Fibroblast of skin of right quadriceps (primary cell): ENCODE measurements at places on chromosomes 16 and 17.

DNA sequence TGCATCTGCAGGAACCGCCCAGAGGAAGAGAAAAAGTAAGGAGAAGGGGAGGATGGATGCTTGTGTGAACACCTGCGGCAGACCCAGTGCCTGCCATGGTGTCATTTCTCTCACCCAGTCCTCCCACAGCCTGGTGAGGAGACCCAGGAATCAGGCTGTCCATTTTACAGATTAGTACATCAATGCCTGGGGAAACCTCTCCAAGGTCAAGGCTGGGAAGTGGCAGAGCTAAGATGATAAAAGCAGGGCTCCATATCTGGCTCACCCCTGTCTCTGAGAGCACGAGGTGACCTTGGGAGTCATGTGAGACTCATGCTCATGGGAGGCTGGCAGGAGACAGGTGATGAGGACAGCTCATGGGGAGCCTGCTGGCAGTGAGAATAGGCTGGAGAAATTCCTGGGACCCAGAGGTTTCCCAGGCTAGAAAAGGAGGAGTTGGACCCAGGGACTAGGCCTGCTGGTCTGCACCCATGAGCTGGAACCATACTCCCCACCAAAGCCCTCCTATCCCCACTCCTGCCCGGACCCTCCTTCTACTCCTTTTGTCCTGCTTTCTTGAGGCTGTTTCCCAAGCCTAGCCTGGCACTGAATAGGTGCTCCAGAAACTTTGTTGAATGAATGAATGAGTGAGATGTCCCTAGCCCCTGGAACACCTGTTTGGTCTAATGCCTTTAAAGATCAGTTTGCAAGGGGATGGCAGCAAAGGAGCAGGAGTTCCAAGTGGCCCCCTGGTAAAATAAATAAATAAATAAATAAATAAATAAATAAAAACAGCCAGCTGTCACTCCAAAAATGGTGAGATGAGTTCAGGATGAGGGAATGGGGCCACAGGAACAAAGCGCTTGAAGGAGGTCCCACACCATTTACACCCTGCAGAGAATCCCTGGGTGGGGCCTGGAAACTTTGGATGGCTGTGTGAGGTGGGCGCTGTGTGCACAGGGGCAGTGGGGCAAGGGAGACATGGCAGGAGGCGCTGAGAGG is 1.6 kb downstream of the ZNF629 start:
- DNase-seq = no peak

DNA sequence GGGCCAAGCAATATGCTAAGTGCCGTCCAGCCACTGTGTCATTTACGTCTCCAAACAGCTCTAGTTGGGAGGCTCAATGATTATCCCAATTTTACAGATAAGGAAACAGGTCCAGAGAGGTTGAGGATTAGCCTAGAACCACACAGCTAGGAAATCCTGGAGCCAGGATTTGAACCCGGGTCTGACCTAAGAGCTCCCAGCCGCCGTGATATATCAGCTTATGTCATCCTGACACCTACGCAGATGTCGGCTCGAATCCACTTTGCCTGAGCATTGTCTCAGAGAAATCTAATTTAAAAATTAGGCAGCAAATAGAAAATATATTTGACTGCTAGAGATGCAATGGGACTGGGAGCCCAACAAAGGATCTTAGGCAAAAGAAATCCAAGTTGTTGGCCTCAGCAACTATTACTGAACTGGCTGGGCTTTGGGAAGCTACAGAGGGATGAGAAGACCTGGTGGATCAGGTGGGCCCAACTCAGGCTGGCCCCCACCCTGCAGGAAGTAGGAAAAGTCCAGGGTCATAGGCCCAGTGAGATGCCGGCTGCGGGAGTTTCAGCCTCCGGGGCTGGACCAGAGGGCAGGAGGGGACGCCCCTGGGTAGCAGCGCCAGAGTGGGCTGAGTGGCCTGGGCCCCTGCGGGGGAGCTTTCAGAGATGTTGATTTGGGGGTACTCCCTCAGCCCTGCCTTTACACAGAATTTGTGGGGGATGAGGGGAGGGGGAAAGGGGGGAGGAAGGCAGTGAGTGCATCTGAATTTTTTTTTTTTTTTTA is 35.1 kb upstream of the IL21R start:
- DNase-seq = no peak

DNA sequence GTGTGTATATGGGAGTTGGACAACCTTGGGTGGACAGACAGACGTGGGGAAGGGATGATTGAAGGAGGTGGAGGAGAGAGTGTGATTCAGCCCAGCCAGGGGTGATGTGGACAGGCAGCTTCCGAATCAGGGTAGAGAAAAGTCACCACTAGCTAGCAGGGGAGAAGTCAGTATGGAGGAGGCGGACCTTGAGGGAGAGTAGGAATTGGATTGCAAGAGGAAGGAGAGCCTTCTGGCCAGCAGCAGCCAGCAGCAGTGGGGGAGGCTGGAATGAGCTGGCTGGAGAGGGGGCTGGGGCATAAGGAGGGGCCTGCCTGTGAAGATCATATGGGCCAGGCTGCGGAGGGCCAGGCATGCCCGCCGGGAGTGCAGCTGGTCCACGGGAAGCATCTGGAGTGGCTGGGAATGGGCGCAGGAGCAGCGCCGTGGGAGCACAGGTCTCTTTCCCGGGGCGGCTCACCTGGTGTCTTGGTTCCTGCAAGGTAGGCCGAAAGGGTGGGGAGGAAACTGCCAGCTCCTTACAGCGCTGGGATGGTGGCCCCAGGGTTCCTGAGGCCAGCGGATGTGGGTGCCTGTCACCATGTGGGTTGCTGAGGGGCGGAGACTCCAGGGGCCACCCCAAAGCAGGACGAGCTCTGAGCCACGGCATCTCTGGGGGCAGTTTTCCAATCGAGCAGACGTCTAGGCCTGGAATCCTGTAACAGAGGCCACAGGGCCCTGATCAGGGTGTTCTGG is 235.3 kb downstream of the SEC14L1 start:
- peak; percentile 87 for DNase-seq

DNA sequence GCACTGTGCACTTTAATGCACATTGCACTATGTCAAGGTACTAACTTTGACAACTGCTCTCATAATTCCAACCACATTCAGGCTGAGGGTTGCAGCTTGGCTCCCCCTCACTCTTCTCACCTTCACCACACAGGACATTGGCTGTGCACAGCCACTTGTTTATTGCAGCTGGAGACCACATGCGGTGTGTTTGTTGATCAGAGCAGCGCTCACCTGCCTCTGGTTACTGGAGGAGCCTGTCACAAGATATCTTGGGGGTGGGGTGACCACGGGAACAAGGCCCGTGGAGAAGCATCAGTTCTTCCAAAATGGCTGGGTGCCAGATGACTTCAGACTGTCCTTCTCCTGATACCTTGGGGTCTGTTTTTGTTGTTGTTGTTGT is 10.6 kb upstream of the CCL5 start:
- no peak for DNase-seq

DNA sequence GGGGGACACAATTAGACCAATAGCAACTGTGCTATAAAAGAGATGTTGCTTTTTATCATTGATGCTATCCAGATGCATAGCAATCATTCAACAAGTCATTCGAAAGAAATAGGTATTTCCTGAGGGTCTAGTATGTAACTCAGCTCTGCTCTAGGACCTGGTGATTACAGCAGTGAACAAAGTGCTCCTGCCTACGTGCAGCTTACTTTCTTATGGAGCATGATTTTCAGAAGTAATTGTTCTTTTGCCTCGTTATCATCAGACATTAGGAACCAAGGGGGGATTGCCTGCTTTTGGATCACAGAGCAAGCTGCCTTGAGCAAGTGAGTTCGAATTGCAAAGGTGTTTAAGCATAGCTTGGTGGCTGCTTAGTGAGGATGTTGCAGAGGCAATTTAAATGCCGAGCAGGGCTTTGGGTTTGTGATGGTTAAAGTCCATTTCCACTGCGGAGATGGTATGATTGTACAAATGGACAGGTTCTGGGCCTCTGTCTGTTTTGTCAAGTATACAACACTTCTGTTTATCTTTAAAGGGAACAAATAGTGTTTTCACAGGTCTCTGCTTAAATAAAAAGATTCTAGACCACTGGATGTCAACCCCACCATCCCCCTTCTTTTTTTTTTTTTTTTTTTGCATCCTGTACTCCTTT is 41.5 kb downstream of the WWOX start:
- DNase-seq = no peak

- no peak for DNase-seq
These were observed 149.9 kb downstream of the ENGASE start for GRCh38 chr17:79224476-79224875.

DNA sequence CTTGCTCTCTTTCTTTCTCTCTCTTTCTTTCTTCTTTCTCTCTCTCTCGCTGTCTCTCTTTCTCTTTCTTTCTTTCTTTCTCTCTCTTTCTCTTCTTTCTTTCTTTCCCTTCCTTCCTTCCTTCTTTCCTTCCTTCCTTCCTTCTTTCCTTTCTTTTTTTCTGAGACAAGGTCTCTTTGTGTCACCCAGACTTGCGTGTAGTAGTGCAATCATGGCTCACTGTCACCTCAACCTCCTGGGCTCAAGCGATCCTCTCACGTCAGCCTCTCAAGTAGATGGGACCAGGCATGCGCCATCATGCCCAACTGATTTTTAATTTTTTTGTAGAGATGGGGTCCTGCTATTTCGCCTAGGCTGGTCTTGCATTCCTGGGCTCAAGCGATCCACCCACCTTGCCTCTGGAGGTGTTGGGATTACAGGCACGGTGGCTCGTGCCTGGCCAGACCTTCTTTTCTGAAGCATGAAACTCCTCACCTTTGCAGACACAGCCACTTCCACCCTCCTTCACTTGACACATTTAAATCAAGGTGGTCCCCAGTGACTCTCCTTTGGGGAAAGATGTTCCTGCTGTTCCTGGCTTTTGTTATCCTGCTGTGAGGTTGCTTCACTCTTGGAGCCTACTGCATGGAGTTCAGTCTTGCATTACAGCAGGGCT is 26.8 kb upstream of the NKD1 start:
- DNase-seq = no peak

- no peak for DNase-seq
These were observed 27.1 kb downstream of the PMP22 start for GRCh38 chr17:15238057-15238456.

DNA sequence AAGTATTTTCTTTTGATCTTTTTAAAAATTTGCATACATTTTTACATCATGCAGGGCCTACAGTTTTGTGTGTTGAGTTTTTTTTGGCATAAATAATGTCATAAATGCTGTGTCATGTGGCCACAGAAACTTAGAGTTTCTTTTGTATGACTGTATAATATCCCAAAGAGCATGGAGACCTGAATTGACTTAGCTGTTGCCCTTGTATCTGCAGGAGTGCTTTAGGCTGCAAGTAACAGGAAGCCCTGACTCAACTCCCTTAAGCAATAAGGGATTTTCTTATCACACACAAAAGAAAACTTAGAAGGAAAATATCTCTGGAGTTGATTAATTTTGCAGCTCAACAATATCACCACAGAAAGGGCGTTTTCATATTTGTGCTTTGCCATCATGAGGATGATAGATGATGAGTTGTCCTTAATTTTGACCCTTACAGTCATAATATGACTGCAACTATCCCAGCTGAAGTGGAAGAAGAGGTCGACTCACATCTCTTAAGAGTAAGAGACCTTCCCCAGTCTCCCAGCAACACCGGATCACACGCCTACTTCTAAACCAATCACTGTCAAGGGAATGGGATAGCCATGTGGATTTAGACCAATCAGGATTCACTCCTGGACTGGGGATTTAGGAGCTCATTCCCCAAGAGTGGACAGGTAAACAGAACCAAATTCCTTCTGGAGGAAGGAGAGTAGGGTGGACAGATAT is 138.9 kb downstream of the GSG1L start:
- DNase-seq = no peak

DNA sequence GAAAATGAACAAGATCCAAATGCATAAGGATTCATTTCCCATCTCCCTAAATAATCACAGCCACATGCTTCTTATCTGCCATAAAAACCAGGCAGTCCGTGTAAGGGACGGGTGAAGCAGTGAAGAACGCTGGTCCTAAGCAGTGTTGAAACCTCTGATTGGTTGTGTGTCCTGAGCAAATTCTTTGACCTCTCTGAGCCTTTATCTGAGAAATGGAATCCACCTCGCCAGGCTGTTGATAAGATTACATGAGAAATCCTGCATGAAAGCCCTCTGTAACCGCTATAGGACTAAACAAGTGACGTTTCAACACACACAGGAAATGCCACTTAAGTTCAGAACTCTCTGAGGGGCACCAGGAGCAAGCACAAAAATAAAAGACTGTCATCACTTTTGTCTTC is 26.8 kb downstream of the GAS7 start:
- DNase-seq = peak; percentile 69

DNA sequence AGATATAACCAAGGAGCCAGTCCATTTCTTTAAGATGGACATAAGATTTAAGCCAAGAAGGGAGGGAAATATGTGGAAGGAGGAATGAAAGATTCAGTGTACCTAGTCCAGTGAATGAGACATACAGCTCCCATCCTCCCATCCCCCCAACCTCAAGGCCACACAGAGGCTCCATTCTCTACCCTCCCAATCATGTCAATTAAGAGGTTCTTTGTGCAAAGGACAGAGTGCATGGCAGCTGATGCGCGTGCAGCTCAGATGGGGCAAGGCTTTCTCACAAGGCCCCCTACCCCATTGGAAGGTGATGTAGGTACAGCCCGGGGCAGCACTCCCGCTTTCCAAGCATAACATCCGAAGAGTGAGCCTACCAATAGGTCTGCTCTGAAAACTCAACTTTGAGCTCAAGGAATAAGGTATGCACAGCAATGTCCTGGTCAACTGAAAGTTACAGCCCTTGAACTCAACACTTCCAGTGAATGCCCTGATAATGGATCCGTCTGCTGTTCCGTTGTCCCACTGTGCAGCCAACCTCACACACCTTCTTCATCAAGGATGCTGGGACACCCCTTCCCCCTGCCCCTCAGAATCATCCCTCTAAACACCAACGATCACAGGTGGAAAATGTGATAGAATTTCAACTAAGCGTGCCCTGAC is 458.1 kb downstream of the SOX9 start:
- DNase-seq = no peak

DNA sequence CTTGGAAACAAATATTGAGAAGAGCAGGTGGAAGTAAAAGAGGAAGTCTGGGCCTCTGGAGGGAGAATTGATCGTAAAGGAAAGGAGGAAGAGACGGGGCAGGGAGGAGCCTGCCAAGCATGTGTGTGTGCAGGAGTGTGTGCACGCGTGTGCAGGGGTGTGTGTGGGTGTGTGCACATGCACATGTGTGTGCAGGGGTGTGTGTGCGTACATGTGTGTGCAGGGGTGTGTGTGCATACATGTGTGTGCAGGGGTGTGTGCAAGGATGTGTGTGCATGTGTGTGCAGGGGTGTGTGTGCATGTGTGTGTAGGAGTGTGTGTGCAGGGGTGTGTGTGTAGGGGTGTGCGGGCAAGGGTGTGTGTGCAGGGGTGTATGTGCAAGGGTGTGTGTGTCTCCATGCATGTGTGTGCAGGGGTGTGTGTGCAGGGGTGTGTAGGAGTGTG is 10.0 kb downstream of the CEP295NL start:
- DNase-seq = no peak
